Colonic mucosa (tissue), 4 donors: ENCODE measurements at places on chromosomes 16 and 17. TPM values are rescaled to one million over a fixed set of nuclear protein-coding genes. Genes with fewer than 3 reads are reported as not detected.

The TBC1D3H gene
- not detected for total RNA-seq

The LYRM1 gene
- 17.6 TPM for total RNA-seq

The KRTAP9-2 gene
- total RNA-seq, result not detected

The NKD1 gene
- total RNA-seq, result 2.3 TPM

The TMC8 gene
- 5.4 TPM for total RNA-seq

The NUPR1 gene
- total RNA-seq, result 87.0 TPM

The ADAMTS18 gene
- total RNA-seq, result 0.29 TPM

The TM4SF5 gene
- 37.7 TPM for total RNA-seq

DNA sequence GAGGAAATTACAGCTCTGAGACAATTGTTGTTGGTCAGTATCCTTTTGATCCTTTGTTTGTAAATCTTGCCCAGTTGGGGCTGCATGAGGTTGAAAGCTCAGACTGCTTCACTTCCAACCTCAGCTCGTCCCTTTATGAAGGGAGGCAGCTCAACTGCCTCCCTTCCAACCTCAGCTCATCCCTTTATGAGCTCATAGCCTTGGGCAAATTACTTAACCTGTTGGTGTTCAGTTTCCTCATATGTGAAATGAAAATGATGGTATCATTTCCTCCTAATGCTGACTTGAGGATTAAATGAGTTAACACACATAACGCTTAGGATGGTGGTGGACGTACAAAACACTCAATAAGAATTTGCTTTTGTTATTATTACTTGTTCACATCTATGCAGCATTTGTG, 265.1 kb downstream of the CDH13 start:
- DNase-seq, result no peak

DNA sequence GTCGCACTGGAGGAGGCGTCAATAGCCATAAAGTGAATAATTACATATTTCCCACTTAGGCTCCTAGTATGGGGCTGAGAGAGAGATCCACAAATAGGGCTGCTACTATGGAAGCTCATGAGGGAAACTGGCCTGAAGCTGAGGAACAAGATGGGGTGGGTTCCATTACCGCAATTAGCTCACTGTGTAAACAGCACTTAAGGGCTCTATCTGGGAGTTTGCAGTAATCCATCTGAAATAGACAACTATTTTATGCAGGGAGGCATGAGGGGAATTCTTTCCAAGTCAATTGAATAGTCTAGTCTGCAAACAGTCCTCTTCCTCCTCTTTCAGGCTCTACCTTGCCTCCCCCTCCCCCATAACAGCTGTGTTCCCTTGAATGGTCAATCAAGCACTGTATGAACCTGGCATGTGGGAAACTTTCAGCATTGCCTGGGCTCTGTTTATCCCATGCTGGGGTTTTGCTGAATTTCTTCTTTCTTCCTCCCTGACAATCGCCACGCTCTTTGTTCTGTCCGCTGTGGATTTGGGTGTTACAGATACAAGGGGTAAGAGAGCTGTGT, 56.1 kb upstream of the MAF start:
- no peak for DNase-seq

- no peak for DNase-seq
Observed at GRCh38 chr16:15732416-15732815, 82.4 kb downstream of the NDE1 start.

- no peak for DNase-seq
Observed at GRCh38 chr17:73313526-73314127, 1.8 kb upstream of the CDC42EP4 start.

DNA sequence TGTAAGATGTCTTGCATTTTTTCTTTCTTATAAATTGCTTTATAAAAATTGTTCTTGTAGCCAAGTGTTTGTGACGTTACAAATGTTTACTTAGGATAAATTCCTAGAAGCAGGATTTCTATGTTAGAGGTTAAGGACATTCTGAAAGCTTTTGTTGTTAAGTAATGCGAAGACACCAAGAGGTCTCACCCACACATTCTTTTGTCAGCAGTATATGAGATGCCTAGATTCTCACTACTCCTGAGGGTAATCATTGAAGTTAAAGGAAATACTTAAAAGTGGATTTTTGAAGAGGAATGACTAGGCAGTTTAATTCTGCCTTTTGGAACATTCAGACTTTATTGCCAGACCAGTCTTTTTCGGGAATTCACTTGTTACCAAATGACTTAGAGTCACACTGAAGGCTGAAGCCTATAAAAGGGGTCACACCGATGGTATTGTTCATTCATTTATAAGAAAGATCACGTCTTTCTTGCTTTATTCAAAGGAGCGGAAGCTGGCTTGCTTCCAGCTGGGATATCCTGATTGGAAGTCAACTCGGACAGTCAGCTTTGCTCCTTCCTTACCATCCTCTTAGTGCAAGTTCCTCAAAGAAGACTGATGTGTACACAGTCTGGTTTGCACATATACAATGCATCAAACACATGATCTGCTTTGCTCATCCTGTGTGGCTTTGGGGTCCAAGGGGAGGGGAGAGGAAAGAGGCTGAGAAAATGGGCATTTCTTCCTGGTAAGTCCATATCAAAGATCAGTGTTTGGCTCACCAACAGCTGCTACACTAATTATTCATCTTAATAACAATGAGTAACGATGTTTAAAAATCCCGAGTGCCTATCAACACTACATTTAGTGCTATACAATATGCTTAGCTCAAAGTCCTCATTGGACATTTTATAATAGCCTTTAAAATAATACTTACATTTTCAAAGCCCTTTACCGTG, 160.0 kb downstream of the MAP2K6 start:
- no peak for DNase-seq

DNA sequence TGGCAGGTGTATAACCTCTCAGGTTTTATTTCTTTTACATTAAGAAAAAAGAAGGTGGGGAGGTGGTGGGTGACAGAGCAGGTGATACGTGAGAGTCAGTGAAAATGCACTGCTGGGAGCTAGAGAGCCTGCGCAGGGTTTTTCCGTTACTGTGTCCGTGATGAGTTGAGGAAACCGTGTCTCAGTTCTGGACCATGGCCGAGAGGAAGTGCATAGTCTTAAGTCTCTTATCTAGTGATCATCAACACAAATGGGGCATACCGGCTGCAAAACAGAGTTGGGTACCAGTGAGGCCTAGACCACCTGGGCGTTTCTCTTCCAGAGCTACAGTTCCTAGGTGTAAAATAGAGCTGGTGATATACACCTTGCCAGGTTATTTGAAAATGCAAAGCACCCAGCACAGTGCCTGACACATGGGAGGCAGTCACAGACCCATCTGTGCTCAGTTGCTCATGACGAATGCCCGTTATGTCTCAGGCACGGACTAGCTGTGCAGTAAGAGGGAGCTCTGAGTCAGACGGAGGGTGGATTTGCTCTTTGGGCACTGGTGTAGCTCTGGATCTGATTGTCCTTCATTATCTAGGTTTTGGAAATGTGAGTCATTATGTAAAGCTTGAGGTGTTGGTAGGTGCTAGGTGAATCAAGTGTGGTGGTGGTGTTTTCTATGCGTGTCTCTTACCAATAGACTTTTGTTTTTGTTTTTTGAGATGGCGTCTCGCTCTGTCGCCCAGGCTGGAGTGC, 60.9 kb downstream of the RPTOR start:
- DNase-seq, result no peak

GRCh38 chr17:59365383-59365981, 34.0 kb downstream of the YPEL2 start:
- no peak for DNase-seq

- peak; percentile 63 for DNase-seq
Observed at GRCh38 chr17:81471818-81472456, 40.7 kb downstream of the ACTG1 start.

- DNase-seq, result no peak
Observed at GRCh38 chr17:81459224-81459623, 53.4 kb downstream of the ACTG1 start.

GRCh38 chr17:78196716-78197115, 9.6 kb downstream of the AFMID start:
- no peak for DNase-seq

DNA sequence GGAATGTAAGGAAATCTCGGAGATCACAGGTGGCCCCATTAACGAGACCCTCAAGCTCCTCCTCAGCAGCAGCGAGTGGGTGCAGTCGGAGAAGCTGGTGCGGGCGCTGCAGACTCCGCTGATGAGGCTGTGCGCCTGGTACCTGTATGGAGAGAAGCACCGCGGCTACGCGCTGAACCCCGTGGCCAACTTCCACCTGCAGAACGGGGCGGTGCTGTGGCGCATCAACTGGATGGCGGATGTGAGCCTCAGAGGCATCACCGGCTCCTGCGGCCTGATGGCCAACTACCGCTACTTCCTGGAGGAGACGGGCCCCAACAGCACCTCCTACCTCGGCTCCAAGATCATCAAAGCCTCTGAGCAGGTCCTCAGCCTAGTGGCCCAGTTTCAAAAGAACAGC, 16.2 kb downstream of the MLYCD start:
- DNase-seq, result no peak

- peak; percentile 74 for DNase-seq
Observed at GRCh38 chr17:40490289-40490853, 11.1 kb downstream of the TNS4 start.

DNA sequence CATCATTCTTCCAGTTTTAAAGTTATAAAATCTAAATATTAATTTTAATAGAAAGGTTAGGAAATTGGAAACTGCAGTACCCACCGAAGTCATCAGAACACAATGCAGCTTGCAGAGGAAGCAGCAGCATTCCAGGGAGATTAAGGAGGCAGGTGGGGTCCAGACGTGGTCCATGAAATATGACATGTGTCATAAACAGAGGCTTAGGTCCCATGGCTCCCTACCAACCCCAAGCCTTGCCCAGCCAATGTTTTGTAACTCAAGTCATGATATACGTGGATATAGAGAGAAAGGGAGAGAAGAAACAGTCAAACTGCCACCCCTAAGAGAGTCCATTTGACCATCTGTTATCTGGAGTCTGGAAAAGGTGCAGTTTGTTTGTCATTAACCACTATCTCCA, 670.0 kb downstream of the TOX3 start:
- no peak for DNase-seq

DNA sequence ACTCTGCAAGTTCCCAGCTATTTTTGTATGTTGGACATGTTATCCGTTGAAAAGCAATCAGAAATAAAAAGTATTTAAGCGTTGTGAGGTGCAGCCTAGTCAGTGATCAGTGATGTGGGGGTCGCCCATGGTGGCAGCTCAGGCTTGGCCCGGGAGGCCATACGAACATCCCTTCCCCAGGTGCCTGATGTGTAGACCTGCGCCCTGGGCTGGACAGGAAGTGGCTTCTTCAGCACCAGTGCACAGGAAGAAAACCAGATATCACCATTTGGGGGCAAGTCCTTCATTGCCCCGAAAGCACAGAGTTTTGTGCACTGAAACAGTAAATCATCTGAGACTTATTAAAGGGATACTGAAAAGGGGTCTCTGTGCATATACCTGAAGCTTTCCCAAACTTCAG, 98.9 kb downstream of the SOCS1 start:
- no peak for DNase-seq

- DNase-seq, result peak; percentile 38
Observed at GRCh38 chr17:7295230-7296180, 1.1 kb upstream of the YBX2 start.

- no peak for DNase-seq
Observed at GRCh38 chr17:63106050-63106449, 140.0 kb downstream of the TANC2 start.

GRCh38 chr17:964876-965275, 14.7 kb downstream of the NXN start:
- DNase-seq, result no peak

DNA sequence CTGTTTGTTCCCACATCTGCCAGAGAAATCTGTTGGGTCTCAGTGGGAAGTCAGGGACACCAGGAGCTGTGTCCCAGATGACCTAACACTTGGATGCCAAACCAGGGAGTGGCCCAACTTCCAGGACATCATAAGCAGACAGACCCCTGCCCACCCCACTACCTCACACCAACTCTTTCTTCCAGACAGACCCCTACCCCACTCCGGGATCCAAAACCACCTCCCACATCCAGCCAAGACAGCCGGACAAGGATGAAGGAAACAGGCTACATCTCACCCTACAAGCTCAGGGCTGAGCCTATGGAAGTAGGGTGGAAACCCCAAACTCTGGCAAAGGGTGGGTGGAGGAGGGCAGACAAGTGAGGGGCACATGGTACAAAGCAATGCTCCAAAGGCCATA, 3.6 kb downstream of the HDAC5 start:
- DNase-seq, result no peak

- DNase-seq, result no peak
Observed at GRCh38 chr17:45224671-45225050, 3.0 kb downstream of the FMNL1 start.

DNA sequence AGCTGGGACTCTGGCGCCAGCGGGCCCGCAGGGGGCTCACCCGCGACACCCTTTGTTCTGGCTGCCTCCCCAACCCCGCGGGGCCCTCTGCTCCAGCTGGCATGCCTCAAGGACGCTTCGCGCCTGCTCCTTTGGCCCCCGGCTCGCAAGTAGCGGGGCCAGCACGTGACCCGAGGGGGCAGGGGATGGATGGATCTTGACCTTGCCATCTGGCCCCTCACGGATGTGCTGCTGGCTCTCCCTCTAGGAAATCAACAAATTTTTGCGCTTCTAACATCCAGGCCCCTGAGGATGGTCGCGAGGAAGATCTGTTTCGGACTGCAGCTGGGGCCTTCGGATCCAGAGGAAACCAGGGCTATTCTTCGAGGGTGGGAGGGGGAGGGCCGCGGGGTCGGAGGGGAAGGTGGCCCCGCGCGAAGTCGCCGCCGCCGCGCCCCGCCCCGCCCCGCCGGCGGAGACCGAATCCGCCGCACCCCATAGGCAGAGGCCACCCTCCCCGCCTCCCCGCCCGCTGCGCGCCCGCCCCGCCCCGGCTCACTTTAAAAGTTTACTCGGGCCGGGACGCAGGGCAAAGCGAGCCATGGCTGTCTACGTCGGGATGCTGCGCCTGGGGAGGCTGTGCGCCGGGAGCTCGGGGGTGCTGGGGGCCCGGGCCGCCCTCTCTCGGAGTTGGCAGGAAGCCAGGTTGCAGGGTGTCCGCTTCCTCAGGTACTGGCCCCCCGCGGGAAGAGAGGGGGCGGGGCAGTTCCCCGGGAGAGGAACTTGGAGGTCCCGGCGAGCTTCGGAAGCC, at the start of gene ACSF2:
Gene ACSF2, plus strand, starts transcription at position 537 of the 790 bp plus-strand sequence. Its CDS starts 44 bp downstream, at position 581.
- peak; percentile 92 for DNase-seq

- no peak for DNase-seq
Observed at GRCh38 chr17:4375039-4375748, 8.7 kb upstream of the UBE2G1 start.

DNA sequence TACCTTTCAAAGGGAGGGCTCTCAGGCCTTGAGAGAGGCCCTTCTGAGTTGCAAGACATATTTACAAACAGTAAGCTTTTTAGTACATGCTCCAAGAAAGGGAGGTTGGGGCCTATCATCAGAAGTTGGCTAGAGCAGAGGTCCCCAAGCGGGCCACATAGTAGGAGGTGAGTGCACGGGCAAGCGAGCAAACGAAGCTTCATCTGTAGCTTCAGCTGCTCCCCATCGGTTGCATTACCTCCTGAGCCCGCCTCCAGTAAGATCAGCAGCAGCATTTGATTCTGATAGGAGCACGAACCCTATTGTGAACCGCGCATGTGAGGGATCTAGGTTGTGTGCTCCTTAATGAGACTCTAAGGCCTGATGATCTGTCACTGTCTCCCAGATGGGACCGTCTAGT, 26.2 kb downstream of the PRDM7 start:
- DNase-seq, result no peak

- DNase-seq, result no peak
Observed at GRCh38 chr16:83116274-83116892, 489.6 kb downstream of the CDH13 start.

- DNase-seq, result no peak
Observed at GRCh38 chr16:58847902-58848661, 114.0 kb upstream of the GOT2 start.
